ENCODE measurements at places on chromosomes 2 and 18. TPM values are rescaled to one million over a fixed set of nuclear protein-coding genes. Genes with fewer than 3 reads are reported as not detected.

Gene ECEL1
- not detected for total RNA-seq

Gene RND3
- total RNA-seq = not detected

Gene CNTNAP5
- not detected for total RNA-seq

Gene CD28
- total RNA-seq = 203 TPM

Gene DNAH7
- not detected for total RNA-seq
